IPS-NIHi11 (cell line): ENCODE measurements at places on chromosomes 11 and 22.

GRCh38 chr11:86795949-86796348, 4.4 kb upstream of the PRSS23 start:
- no peak for DNase-seq

- DNase-seq = no peak
Measured at GRCh38 chr22:22882033-22882717, 5.4 kb upstream of the IGLL5 start.

GRCh38 chr11:116199182-116199581, 573.6 kb downstream of the BUD13 start:
- DNase-seq = no peak

DNA sequence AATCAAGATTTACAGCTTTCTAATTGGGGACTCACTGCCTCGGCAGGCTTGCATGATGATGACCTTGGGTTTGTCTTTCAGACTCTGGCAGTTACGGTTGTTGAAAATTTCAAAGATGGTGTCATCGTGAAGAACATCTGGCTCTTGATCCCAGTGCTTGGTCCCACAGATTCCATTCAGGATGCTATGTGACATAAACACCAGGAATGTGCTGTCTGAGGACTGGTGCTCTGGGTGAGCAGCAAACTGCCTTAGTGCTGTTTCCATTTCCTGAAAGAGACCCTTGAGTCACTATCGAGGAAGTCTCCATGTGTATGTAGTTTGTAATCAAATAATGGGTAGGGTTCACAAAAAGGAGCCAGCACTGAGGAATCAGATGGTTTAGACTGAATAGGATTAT, 7.1 kb downstream of the CASP12 start:
- DNase-seq = no peak

DNA sequence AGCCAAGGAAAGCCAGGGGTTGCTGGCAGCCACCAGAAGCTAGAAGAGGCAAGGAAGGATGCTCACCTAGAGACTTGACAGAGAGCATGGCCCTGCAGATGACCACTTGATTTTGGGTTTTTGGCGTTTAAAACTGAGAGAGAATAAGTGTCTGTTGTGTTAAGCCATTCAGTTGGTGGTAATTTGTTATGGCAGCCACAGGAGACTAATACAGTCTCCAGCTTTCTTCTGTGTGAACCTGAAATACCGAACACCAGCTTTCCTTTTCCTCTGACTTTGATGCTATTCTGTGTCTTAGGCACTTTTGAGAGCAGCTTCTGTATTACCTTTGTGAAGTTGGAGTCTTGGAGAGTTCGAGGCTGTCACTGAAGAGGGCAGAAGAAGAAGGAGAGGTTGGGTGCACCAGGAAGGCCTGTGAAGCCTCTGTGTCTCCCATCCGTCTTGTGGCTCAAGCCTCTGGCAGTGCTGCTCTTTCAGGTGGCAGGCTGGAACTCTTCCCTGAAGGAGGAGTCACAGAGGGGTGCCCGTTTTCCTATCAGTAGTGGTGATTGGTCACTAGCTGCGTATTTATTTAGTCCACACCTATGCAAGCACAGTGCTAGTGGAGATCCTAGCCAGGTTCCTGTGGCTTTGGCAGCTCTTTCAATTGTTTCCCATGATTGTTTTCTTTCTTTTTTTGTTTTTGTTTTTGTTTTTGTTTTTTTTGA, 2.5 kb downstream of the TBC1D22A start:
- no peak for DNase-seq

DNA sequence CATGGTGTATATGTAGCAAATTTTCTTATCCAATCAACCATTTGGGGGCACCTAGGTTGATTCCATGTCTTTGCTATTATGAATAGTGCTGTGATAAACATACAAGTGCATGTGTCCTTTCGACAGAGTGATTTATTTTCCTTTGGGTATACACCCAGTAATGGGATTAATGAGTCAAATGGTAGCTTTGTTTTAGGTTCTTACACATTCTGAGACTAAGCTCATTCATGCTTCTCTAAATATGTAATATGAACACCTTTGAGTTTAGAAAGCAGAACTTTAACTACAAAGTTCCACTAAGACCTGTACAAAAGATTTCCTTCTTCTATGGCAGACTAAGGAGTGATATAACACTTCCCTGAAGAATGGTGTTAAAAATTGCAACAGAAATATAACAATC, 627.0 kb downstream of the KCNA4 start:
- DNase-seq = no peak

- no peak for DNase-seq
Measured at GRCh38 chr11:85732965-85733364, 47.0 kb upstream of the CCDC89 start.
